Testis (tissue), 5 donors: ENCODE measurements at places on chromosomes 13 and 19. TPM values are rescaled to one million over a fixed set of nuclear protein-coding genes. Genes with fewer than 3 reads are reported as not detected.

DNA sequence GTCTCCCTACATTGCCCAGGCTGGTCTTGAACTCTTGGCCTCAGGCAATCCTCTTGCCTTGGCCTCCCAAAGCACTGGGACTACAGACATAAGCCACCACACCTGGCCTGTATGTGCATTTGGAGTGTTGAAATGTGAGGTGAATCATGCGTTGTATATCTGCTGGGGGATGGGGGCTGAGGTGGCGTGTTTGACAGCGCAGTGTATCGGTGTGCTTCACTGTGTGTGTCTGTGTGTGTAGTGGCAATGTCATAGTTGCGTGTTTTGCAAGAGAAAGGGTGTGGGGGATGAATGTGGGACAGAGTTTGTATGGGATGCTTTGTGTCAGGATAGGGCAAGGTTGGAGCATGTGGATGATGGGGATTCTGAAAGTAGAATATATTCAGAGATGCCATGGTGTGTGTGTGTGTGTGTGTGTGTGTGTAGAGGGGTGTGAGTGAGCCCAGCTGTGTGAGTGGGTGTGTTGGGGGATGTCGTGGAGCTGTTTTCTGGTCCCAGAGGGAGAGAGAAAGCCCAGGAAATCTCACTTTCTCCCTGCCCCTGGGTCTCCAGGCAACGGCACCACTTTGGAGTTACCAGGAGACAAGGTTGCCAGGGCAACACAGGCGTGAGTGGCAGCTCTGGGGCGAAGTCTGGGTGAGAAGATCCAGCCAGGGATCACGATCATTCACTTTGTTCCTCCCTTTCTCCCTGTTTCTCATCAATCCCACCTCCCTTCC is 1.1 kb upstream of the SWSAP1 start:
- H3K27ac ChIP-seq: no peak overlapping the region
- no peaks in the 10 kb centered on the region for H3K27me3 ChIP-seq
- DNase-seq: peak; percentile 76
- H3K4me1 ChIP-seq: peaks cover 15% of the 10 kb centered on the region

Gene C3
- total RNA-seq: 49.5 TPM

Gene ZNF541
- total RNA-seq: 30.4 TPM

- H3K27me3 ChIP-seq: no peaks in the 10 kb centered on the region
- no peaks in the 10 kb centered on the region for H3K36me3 ChIP-seq
- no peak overlapping the region for H3K27ac ChIP-seq
- H3K4me1 ChIP-seq: no peaks in the 10 kb centered on the region
- no peak for DNase-seq
Observed at GRCh38 chr13:113748862-113749451, 10.1 kb upstream of the TMEM255B start.

Gene PCDH9
- 3.5 TPM for total RNA-seq

DNA sequence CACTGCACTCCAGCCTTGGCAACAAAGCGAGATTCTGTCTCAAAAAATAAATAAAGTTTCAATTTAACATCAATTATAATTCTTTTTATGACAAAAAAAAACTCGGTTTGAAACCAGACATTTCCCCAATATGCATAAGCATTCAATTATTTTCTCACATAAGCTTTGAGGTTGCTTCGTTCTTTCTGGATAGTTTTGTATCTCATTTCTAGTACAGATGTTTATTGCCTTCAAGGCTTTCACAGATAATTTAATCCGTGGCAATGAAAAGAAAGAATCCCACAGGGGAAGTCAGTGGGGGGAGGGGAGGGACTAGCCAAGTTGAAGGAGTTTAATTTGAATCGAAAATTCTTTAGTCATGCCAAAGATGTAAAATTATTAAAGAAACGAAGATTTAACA is 29.6 kb upstream of the TSC22D1 start:
- H3K27me3 ChIP-seq: no peaks in the 10 kb centered on the region
- H3K4me3 ChIP-seq: no peak overlapping the region
- H3K4me1 ChIP-seq: no peaks in the 10 kb centered on the region
- H3K27ac ChIP-seq: no peak overlapping the region
- DNase-seq: no peak

Gene CCNA1
- total RNA-seq: 58.9 TPM

Gene COPE
- 692 TPM for total RNA-seq

- no peak for DNase-seq
- no peak overlapping the region for H3K27ac ChIP-seq
- H3K4me1 ChIP-seq: no peaks in the 10 kb centered on the region
- no peak overlapping the region for H3K4me3 ChIP-seq
- H3K27me3 ChIP-seq: no peaks in the 10 kb centered on the region
- no peaks in the 10 kb centered on the region for H3K36me3 ChIP-seq
Observed at GRCh38 chr13:101529422-101529821, 76.9 kb downstream of the ITGBL1 start.

GRCh38 chr13:65943708-65944107 is 1286.4 kb downstream of the PCDH9 start:
- no peaks in the 10 kb centered on the region for H3K27me3 ChIP-seq
- no peak overlapping the region for H3K27ac ChIP-seq
- no peaks in the 10 kb centered on the region for H3K36me3 ChIP-seq
- H3K4me3 ChIP-seq: no peak overlapping the region
- peaks cover 4% of the 10 kb centered on the region for H3K4me1 ChIP-seq
- no peak for DNase-seq

Gene POGLUT2
- total RNA-seq: 4.1 TPM

GRCh38 chr19:48487544-48487943 is 18.4 kb downstream of the CYTH2 start:
- H3K4me3 ChIP-seq: no peak overlapping the region
- no peaks in the 10 kb centered on the region for H3K27me3 ChIP-seq
- H3K4me1 ChIP-seq: peaks cover 2% of the 10 kb centered on the region
- no peaks in the 10 kb centered on the region for H3K36me3 ChIP-seq
- H3K27ac ChIP-seq: no peak overlapping the region

Gene THSD1
- 4.4 TPM for total RNA-seq

GRCh38 chr19:43759515-43759914 is 4.8 kb upstream of the SMG9 start:
- no peaks in the 10 kb centered on the region for H3K36me3 ChIP-seq
- no peak for DNase-seq
- H3K27ac ChIP-seq: no peak overlapping the region
- H3K27me3 ChIP-seq: no peaks in the 10 kb centered on the region
- no peaks in the 10 kb centered on the region for H3K4me1 ChIP-seq
- no peak overlapping the region for H3K4me3 ChIP-seq

DNA sequence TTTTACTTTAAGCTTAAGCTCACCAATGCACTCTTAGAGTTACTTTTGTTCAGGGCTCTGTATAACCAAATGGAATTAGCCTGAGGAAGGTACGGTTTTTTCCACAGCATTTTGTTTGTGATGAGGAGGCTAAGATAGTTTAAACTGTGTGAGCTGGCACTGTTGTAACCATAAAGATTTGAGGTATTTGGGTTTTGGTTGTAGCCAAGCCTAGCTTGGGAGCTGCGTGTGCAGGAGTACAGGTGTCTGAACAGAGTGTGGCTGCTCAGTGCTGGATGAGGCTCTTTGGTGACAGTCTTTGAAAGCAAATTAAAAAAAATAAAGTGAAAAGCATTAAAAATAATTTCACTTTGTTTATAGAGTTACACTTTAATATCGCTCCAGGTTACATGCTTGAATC is 56.0 kb downstream of the ARHGEF7 start:
- no peak for DNase-seq
- no peaks in the 10 kb centered on the region for H3K36me3 ChIP-seq
- no peak overlapping the region for H3K27ac ChIP-seq
- no peaks in the 10 kb centered on the region for H3K27me3 ChIP-seq
- no peak overlapping the region for H3K4me3 ChIP-seq
- no peaks in the 10 kb centered on the region for H3K4me1 ChIP-seq

Gene PINLYP
- 5.9 TPM for total RNA-seq

GRCh38 chr19:46503848-46504453 is 8.3 kb upstream of the PNMA8B start:
- H3K4me3 ChIP-seq: no peak overlapping the region
- H3K27ac ChIP-seq: no peak overlapping the region
- H3K36me3 ChIP-seq: no peaks in the 10 kb centered on the region
- no peaks in the 10 kb centered on the region for H3K27me3 ChIP-seq
- no peak for DNase-seq
